Dorsolateral prefrontal cortex (tissue), 122 donors: ENCODE measurements at places on chromosomes 3 and 15.

DNA sequence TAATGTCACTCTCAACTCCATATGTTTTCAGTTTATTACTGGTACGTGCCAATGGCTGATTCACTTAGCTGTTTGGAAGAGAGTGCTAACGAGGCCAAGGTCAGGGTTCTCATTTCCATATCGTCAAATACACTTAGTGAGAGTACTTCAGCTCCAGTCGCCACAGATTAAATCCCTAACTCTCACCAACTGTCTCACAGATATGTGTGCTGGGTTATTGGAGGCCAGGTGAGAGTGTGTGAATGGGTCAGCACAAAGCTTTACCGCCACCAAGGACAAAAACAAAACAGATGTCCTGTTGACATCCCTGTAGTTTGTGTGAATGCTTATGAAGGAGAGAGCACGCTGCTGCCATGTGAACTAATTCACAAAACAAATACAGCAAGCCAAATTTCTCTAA is 133.5 kb upstream of the TBL1XR1 start:
- no peak for DNase-seq

DNA sequence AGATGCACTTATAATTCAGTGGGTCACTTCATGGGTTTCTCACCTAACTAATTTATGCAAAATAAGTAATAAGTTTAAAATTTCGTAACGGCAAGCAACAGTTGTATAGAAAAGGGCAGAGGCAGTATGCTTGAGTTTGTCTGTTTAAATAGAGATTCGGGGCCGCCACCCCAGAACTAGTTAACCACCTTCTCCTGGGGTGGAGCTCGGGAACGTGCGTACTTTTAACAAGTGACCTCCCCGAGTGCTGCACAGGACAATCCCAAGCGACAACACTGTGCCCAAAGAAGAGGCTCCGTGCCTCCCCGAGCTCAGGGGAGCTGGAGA is 439 bp downstream of the SSR3 start:
- DNase-seq = no peak

- no peak for DNase-seq
Measured at GRCh38 chr3:29227307-29227706, 53.6 kb upstream of the RBMS3 start.

GRCh38 chr3:115108614-115109013 is 38.5 kb downstream of the ZBTB20 start:
- no peak for DNase-seq

DNA sequence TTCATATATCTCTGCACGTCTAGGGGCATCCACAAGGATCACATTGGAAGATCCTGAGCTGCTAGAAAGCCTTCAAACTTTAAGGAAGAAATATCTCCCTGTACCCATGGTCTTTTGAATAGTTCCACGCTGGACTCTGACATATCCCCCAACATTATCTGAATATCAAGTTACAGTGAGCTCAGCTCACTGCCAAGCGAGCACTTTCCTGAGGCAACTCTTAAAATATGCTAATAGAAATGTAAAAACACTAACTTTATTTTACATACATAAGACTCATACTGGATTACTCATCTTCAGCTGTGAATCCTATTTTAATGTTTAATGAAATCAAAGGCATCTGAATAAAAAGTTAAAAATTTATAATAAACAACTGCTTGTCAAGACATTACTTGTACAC is 420.2 kb upstream of the CCDC54 start:
- no peak for DNase-seq

DNA sequence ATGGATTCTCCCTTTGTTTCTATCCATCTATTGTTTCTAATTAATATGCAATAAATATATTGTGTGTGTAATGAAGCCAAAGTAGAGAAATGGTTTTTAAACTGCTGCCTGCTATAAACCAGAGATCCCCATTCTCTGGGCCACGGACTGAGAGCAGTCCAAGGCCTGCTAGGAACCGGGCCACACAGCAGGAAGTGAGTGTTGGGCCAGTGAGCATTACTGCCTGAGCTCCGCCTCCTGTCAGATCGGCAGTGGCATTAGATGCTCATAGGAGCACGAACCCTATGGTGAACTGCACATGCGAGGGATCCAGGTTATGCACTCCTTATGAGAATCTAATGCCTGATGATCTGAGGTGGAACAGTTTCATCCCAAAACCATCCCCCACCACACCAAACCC is 85.2 kb upstream of the POMGNT2 start:
- no peak for DNase-seq

DNA sequence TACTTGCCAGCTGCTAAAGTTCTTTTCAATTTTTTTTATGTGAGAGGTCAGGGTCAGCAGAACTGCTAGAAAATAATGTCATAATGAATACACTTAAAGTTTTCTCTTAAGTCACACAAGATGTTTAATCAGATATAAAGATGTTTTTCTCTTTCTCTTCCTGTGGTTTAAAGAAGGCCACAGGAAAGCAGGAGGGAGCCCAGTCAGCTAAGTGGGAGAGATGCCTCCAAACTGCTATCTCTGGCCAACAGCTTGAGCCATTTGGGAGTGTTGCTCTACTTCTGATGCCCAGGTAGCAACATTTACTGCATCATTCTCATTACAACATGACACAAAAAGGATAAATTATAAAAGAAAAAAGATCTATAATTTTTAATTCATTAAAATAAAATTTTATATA is 45.7 kb upstream of the NLGN1 start:
- no peak for DNase-seq

DNA sequence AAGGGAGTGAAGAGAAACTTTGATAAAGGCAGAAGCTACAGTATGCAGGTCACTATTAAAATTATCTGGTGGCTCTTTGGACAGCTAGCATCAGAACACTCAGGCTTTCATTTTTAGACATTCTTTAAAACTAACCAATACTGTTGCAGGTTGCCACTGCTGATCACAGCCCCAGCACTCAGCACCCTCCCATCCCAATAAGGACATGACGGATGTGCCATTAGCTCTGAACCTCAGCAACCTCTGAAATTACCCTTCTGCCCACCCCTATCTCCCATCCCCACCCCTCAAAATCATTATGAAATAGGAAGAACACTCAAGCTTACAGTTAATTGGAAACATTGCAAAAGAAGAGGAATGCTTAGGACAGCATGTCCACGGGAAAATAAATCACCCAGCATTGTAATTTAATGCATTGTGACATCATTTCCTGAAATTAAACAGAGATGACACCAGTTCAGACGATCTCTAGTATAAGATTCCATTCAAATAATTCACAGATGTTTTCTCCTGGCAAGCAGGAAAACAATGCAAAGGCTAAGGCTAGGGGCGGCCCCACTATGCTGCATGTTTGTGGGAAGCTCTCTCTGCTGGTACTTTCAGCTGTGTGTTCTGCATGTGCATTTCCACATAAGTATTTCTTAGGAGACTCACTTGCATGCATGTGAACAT is 71.6 kb downstream of the MEIS2 start:
- no peak for DNase-seq

GRCh38 chr15:54789376-54789775 is 407.4 kb downstream of the RSL24D1 start:
- DNase-seq = no peak

DNA sequence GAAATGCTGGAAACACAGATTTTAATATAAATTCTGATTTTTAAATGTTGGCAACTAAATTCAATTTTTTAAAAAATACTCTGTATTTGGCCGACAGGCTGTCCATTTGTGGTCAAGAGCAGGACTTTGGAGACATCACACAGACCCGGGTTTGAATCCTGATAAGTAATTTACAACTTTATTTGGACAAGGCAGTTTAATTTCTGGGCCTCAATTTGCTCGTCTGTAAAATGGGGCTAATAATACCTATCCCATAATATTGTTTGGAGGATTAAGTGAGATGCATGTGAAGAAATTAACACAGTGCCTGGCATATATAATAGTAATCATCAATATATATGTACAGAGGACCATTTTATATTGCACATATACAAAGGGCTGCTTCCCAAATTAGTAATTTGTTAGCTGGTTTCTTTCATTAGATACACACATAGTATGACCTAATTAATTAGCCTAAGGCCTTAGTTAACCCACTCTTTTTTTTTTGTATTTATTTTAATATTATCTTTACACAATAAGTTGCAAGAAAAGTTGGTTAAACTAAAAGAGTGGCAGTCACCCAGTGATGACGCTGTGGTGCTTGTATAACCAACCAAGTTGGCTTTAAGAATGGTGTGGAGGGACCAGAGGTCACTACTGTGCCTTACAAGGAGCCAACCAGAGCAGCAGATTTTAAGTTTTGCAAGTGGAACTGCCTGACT is 665 bp downstream of the PIGB start:
- no peak for DNase-seq

GRCh38 chr3:140249188-140249587 is 314.2 kb downstream of the CLSTN2 start:
- no peak for DNase-seq

GRCh38 chr3:11467875-11468274 is 175.8 kb downstream of the VGLL4 start:
- DNase-seq = no peak

- no peak for DNase-seq
Measured at GRCh38 chr3:64173563-64173962, 51.7 kb downstream of the PRICKLE2 start.

DNA sequence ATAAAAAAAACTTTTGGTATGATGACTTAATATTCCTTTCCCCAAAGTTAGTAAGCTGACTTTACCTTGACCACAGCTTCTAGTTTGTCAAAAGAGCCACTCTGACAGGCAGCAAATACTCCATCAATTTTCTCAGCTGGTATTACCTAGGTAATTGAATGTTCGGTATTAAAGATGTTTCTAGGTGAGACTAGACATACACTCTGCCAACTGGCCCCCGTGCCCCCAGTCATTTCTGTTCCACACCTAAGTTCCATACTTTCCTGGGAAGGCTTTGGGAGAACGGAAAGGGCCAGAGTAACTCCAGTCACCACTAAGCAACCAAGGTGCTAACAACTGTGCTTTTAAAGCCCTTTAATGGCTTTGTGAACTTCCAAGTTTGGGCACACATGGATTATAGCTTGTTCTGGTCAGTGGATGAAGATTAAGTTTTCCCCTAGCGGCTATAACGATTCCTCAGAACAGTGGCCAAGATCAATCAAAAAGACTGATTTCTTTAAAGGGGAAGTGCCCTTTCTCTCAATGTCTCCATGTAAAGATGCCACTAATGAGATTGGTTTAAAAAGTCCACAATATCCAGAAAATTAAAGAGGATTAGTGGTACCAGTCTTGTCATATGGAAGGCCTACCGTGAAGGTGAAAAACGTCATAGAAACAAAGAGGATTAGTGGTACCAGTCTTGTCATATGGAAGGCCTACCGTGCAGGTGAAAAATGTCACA is 7.0 kb downstream of the EIF4A2 start:
- no peak for DNase-seq

- no peak for DNase-seq
Measured at GRCh38 chr3:34106879-34107278, 308.4 kb downstream of the PDCD6IP start.

DNA sequence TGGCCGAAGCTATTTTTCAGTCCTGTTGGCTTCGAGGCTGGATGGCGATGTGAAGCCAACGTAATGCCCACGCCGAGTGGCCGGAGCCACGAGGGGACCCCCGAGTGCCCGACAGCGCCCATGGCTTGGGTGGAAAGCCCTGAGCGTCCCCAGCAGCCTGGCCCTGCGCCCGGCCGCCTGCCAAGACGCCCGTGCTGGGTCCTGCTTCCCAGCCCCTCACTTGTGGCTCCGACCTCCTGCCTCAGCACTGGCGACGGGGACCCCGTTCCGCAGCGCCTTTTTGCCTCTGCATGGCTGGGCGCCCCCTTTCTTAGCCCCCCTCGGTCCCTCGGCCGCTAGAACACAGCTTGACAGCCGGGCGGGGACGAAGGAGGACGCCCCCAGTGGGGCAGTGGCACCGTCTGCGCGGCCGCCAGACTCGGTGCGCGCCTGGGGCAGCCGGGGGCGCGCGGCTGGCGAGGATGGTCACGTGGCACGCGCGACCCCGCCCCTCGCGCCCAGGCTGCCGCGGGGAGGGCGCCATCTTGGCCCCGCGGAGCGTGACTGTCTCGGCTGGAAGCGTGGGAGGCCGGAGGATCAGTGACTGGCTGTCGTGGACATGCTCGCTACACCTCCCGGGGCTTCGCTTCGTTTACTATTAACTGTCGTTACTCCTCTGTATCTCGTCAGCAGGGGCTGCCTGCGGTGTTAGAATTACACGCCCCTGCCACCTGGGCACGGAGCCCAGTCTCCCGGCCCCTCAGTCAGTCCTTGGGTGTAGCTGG is 626 bp upstream of the GPR176 start:
- DNase-seq = peak; percentile 66

GRCh38 chr3:119885746-119886530 is 104.0 kb downstream of the NR1I2 start:
- DNase-seq = no peak

GRCh38 chr3:170357176-170358041 is at the start of gene SKIL:
Gene SKIL, plus strand, starts transcription at chr3:170357715. Its CDS starts 2,617 bp downstream, at chr3:170360332.
- peak; percentile 94 for DNase-seq

- DNase-seq = no peak
Measured at GRCh38 chr3:122730240-122730639, 49.6 kb downstream of the PARP14 start.

GRCh38 chr3:20668411-20668810 is 482.4 kb upstream of the SGO1 start:
- no peak for DNase-seq

GRCh38 chr3:130621824-130622223 is 104.8 kb downstream of the COL6A6 start:
- no peak for DNase-seq

- DNase-seq = peak; percentile 70
Measured at GRCh38 chr3:124558991-124559845, 171.0 kb upstream of the UMPS start.

DNA sequence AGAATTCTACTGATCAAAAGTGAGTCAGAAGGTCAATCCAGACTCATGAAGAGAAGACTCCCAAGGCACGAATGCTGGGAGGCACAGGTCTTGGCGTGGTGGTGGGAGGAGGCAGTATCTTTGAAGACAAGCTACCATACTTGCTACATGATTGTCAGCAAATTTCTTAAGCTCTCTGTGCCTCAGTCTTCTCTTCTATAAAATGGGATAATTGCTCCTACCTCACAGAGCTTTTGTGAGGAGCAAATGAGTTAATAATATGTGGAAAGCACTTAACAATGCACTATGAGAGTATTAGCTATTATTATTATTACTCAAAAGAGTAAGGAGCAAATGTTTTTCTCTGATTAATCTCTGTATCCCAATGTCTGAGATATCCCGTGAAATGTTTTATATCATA is 36.2 kb downstream of the EHD4 start:
- no peak for DNase-seq

- no peak for DNase-seq
Measured at GRCh38 chr3:37793889-37794591, 67.6 kb upstream of the CTDSPL start.

DNA sequence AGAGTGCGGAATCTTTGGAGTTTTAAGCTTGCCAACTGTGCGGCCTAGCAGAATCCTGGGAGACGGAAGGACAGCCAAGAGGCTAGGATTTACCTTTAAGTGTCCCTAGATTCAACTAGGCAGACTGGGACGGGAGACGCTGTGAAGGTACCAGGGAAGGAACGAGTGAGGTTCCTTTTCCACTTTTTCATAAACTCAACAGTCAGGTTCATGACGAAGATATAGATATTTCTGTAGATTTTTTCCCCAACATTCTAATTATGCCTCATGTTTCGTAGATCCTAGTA is 564 bp upstream of the GABPB1 start:
- DNase-seq = no peak
